ENCODE measurements at places on chromosomes 16 and 17.
A peak's percentile ranks its signal among the peaks of the same experiment; 100 is the strongest.

GRCh38 chr17:48842746-48843145 is 11.9 kb downstream of the CALCOCO2 start:
- DNase-seq = no peak

DNA sequence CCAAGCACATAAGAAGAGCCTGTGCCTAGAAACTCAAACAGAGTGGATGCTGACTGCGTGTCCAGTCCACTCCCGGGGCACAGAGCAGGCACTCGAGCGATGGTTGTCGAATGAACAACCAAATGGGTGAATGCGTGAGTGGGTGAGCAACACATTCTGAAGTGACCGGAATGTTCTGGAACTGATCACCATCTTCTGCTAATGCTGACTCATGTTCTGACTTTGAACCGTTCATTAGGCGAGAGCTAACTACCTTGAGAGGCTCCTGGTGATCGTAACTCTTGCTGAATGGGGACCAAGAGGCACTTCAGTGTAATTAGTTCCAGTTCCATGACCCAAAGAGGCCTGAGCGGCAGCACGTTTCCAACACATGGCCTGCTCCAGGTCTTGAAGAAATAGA is 37.9 kb downstream of the IRF8 start:
- no peak for DNase-seq

- no peak for DNase-seq
Observed at GRCh38 chr17:43467981-43468581, 15.7 kb upstream of the DHX8 start.

DNA sequence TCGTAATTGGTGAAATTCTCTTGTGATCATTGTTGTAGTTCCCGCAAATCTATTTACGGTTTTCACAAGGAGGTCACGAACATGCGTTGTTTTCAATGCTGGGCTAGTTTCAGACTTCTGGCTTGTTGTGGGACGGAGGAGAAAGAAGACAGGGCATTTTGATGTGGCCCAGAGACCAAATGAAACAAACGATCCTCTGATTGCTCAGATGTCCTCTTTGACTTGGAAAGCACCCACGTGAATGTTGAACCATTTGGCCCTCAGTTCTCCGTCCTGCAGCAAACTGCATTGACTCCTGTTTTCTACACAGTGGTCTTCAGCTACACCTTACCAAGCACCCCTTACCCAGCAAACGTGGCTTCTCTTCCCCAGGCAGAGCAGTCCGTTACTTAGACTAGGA is 391.0 kb downstream of the WWOX start:
- no peak for DNase-seq

- DNase-seq = no peak
Observed at GRCh38 chr17:82674656-82675475, 23.6 kb downstream of the RAB40B start.

GRCh38 chr16:9756434-9756833 is 425.8 kb downstream of the GRIN2A start:
- DNase-seq = no peak

DNA sequence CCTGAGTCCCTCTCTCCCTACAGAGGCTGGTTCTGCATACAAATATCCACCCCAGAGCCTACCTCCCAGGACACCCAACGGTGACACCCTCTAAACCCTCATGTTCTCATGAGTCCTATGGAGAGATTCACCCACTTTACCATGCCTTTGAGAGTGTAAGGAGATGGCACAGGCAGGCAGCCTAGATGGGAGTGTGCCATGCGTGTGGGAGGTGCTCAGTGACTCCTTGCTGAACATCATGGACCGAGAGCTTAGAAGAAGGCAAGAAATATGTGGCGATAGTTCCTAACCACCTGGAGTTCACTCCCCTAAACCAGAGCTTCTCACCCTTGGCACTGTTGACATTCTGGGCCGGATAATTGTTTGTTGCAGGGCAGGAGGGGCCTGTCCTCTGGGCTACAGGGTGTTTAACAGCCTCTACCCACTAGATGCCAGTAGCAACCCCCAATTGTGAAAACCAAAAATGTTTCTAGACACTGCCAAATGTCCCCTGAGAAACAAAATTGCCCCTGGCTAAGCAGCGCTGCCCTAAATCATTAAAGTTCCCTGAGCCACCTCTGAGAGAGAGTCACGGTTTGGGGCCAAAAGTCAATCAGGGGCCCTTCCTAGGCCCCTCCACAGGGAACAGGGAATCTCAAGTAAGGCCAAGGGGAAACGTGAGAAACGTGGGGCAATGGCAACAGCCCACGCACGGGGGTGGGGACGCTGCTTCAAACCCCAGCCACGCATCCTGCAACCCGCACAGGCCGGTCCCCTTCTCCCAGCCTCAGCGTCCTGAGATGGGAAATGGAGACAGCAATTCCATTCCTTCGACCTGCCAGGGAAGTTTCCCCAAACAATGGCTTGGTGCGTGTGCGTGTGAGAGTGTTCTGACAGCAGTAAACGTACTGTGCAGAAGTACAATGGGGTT is 66.8 kb downstream of the C16orf78 start:
- no peak for DNase-seq

- no peak for DNase-seq
Observed at GRCh38 chr17:60832151-60832585, 154.5 kb downstream of the BCAS3 start.

DNA sequence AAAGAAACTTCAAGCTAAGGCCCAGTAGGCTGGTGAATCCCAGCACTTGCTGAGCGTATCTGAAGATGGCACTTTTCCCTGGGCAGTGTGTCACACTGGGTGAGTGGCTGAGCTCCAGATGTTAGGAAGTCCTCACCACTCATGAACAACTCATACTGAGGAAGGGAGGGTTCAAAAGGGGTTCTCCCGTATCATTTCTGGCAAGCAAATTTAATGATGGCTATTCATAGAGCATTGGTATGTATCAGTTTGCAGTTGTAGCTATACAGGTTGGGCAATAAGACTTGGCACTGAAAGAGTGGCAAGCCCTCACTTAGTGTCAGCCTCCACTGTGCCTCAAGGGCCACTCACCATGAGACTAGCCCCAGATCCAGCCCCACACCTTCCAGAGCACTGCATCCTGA is 10.7 kb downstream of the GFOD2 start:
- no peak for DNase-seq

- DNase-seq = no peak
Observed at GRCh38 chr17:76993651-76994050, 125.4 kb downstream of the MGAT5B start.

DNA sequence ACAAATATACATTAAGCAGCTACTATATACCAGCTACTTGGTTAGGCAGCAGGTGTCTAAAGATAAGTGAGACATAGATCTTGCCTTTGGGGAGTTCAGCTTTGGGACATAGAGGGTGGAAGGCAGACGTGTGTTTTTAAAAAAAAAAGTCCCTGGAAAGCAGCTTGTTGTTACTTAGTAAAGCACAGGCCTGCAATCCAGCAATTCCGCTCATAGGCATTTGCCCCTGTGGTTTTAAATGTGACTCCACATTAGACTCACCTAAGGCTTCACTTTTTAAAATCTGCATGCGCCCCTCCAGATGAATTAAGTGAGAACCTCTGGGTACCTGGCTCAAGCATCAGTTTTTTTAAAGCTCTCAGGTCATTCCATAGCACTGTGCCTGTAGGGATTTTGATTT is 7.2 kb upstream of the MLYCD start:
- DNase-seq = no peak

DNA sequence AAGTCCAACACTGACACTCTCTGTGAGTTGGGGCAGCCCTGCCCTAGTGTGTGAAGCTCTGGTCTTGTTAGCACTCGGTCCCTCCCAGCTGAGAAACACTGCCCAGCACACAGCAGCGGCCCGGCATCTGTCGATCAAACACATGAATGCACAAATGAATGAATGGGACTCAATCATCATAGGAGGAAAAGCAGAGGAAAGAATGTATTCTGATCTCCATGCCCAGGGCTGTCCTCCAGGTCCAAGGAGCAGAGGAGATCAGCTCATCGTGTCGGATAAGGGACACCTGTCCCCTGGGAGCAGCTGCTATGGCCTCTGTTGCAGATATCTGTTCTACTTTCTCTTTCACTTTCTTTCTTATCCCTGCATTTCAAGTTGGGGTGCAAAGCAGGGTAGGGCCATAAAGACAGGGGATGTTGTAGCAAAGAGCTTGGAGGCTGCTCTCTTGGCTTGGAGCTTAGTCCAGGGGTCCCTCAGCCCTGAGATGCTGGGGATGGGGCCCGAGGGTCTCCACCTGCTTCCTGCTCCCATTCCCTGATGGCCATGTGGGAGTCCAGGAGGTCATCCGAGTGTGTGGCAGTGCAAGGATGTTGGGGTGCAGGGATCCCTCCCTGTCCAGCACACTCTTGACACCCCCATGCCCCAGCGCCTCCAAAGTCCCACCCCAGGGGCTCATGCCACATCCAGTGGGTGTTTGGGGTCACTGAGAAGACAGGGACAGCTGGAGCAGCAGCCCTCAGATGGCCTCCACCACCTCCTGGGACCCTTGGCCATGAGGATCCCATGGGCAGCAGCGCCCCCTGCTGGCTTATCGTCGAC is 88.2 kb downstream of the IRF8 start:
- DNase-seq = peak; percentile 45

DNA sequence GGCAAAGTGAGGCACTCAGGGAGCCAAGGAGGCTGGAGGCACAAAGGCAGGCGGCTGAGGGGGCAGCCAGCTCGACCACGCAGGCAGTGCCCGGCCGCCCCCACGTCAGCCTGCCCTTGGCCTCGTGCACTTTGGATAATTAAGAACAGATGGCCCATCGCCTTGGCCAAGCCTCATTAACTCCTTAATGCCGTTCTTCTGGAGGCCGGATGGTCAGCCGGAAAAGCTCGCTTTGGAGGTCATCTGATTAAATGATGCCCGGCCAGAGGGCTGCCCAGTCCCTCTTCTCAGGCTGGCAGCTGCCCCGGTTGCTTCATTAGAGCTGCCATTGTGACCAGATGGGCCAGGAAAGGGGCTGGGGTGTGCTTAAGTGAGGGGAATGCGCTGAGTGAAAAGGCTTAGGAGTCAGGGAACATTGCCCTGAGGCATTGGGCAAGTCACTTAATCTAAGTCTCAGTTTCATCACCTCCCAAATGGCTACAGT is 364.0 kb downstream of the NPIPA8 start:
- no peak for DNase-seq

- DNase-seq = no peak
Observed at GRCh38 chr16:84291226-84291625, 3.5 kb upstream of the WFDC1 start.

GRCh38 chr17:71114911-71115668 is 945.8 kb downstream of the KCNJ2 start:
- no peak for DNase-seq

- no peak for DNase-seq
Observed at GRCh38 chr16:55661941-55662643, 6.3 kb downstream of the SLC6A2 start.

GRCh38 chr16:48537909-48538745 is 71.9 kb downstream of the N4BP1 start:
- DNase-seq = no peak

DNA sequence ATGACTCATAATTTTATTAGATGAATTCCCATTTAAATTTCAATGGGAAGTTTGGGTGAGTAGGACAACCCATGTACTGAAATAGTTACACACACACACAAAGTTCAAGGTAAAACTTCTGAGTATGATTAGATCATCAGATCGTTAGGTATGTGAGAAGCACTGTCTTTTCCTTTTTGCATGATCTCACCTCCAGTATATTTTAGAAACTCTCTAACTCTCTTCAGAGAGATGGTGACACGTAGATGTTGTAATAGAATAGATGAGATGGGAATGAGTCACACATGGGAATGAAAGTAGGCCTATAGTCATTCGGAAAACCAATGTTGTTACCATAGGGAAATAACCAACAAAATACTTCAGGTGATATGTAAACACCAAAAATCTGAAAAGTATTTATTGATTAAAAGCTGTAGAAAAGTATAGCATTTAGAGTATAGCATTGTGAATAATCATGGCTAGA is 22.2 kb downstream of the KRT23 start:
- no peak for DNase-seq

GRCh38 chr17:19513897-19514488 is 19.7 kb upstream of the SLC47A1 start:
- peak; percentile 65 for DNase-seq

GRCh38 chr17:14919631-14920213 is 345.4 kb downstream of the PMP22 start:
- DNase-seq = no peak

DNA sequence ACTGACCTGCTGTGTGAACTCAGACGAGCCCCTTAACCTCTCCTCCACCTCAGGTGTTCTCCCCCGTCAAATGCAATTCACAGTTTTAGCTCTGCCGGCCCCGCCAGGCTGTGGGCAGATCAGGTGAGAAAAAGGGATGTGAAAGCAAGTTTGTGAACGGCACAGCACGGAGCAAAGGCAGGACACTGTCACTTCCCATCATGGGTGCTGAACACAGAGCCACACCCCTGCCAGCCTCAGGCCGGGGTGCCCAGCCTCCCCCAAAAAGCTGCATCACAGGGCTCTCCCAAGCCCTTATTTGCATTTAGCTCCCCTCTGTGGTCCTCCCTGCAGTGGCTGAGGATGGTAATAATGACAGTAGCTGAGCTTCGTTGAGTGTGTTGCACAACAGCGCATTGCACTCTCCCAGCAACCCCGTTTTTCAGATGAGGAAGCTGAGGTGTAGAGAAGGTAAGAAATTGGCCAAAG is 88.8 kb upstream of the TNRC6C start:
- DNase-seq = no peak
